ENCODE measurements at places on chromosomes 5 and 9.

GRCh38 chr9:95379630-95380029 lies 62.1 kb upstream of the FANCC start:
- no peak for DNase-seq

GRCh38 chr5:160333721-160334120 lies 21.4 kb upstream of the CCNJL start:
- no peak for DNase-seq

DNA sequence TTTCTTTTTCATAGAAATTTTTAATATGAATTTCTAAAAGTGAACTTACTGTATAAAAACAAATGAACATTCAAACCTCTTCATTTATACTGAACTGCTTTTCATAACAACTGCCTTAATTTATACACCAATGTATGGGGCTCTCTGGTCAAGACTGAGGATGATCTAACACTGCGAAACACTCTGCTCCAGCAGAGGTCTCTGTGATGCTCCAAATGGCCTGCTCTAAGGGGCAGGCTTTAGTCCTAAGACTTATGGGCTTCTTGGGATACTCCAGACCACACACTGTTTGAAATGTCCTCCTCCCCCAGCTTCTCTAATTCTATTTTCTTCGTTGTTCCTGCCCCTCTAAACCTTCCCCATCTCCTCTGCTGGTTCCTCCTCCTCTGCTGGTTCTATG lies 58.5 kb downstream of the LIFR start:
- DNase-seq: peak; percentile 25

DNA sequence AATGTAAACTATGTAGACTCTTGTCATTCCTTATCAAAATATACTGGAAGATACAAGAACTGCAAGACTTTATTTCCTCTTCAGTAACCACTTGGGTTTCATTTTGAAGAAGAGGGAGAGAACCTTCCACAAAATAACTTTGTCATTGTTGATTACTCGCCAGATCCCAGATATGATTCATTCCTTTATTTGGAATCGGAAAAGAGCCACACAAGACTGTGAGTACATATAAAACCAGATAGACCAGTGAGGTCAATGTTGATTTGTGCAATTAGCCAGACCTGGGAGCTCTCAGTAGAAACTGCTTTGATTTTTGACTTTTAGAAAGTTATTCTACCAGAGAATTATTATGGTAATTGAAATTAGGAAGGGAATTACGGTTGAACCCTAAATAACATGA lies 146.1 kb downstream of the TMEM167A start:
- no peak for DNase-seq

GRCh38 chr9:19630760-19631159 lies 158.1 kb downstream of the SLC24A2 start:
- DNase-seq: no peak

DNA sequence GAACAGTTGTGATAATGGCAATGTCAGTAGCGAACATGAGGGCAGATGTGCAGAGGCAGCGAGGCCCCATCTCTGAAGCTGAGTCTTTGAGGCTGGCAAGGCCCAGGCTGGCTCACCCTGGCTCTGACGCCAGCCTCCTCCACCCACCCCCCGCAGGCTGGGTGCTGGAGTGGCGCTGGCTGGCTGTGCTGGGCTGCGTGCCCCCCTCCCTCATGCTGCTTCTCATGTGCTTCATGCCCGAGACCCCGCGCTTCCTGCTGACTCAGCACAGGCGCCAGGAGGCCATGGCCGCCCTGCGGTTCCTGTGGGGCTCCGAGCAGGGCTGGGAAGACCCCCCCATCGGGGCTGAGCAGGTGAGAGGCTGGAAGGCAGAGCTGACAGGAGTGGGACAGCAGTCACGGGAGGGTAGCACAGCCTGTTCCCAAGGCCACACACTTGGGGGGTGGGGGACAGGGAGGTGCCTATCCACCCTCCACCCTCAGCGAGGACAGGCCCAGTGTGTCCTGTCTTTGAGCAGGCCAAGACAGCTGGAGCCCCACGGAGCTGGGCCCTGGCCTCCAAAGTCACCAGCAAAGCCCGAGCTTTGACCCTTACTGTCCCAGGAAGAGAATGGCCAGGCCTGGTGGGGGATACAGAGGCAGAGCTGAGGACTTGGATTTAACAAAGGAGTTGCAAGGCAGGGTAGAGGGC lies 5.6 kb downstream of the SLC2A8 start:
- no peak for DNase-seq
